ENCODE measurements at places on chromosomes 2 and 18.
A peak's percentile ranks its signal among the peaks of the same experiment; 100 is the strongest.

DNA sequence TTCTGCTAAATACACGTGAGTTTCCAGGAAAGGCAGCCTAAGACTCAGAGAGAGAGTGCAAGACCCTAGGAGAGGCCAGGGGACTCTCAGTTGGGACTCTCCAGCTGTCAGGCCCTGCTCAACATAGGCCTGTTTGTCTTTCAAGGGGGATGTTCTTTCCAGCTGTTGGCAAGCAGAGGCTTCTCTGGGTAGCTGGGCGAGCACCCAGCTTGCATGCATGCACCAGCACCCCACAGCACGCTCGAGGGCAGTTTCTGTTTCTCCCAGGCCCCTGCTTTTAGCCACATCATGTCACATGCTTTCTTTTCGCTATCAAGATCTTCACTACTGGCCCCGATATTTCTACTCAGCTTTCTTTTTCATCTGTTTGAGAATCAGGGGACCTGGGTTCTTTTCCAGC lies 479.3 kb upstream of the HS6ST1 start:
- DNase-seq, result no peak

- no peak for DNase-seq
Observed at GRCh38 chr2:77977471-77978063, 455.4 kb upstream of the LRRTM4 start.

GRCh38 chr2:72603481-72603880 lies 222.4 kb downstream of the EXOC6B start:
- no peak for DNase-seq

DNA sequence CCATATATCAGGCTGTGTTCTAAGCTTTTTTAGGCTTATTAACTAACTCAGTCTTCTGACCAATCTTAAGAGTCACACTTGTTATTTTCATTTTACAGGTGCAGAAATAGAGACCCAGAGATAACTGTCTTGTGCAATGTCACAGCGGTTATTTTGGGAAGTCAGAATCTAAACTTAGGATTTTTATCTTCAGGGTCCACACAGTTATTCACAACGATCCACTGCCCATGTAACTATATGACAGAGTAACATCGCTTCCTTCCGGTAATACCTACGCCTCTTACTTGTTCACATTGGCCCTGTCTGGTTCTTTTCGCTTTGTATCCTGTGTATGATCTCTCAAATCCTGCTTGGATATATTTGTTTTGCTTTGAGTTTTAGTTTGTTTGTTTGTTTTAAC lies 631.7 kb downstream of the LRP1B start:
- DNase-seq, result no peak

- peak; percentile 85 for DNase-seq
Observed at GRCh38 chr2:46179037-46179621, 118.1 kb upstream of the EPAS1 start.

DNA sequence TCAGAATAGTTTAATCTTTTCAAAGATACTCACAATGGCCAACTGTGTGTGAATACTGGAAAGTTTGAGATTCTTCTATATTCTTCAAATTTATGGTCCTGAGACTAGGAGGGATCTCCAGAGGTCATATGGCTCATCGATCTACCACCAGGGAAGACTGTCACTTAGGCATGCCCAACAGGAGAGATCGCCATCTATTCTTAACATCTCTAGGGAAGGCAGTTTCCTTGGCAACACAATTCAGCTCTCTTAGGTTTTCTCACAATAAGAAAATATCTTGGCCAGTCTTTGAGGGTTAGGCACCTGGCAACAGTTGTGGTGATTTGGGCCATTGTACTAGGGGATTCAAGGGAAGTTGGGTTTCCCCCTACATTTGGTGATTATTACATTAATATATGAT lies 107.2 kb downstream of the GALNT3 start:
- DNase-seq, result no peak

DNA sequence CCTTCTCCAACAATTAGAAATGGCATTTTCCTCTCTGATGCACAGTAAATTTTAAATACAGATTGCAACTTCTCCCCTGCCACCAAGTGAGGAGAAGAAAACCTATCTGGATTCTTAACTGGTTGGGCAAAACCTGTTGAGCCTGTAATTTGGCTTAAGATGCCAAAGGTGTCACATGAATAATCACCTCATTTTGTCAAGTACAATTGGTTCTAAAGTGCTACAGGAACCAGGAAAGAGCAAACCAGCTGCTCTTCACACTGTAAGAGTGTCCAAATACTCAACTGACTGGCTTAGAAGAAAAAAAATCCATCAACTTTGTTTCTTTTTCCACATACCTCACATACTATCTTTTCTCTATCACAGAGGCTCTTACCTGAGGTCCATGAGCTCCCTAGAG lies 35.4 kb downstream of the NPC1 start:
- no peak for DNase-seq

- peak; percentile 76 for DNase-seq
Observed at GRCh38 chr2:177989029-177989885, 83.3 kb downstream of the PDE11A start.

GRCh38 chr2:32719933-32720716 lies 92.3 kb downstream of the TTC27 start:
- no peak for DNase-seq

DNA sequence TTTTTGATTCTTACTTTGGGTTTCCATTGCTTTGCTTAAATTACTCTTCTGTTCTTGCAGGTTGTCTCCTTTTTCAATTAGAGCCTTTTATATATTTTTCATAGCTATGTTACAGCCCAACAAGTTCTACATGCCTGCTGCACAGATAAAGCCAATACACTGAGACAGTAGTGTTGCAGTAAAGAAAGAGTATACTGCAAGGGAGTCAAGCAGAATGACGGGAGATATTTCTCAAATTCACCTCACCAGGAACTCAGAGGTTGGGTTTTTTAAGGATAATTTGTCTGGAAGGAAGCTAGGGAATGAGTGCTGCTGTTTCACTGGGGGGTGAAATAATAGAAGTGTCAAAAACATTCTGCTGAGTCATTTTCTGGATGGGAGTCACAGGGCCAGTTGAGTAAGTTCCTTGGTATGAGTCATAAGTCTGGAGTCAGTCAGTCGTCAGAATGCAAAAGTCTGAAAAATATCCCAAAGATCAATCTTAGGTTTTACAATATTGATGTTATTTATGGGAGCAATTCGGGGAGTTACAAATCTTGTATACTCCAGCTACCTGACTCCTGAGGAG lies 193.0 kb upstream of the RGPD4 start:
- DNase-seq, result peak; percentile 75

- no peak for DNase-seq
Observed at GRCh38 chr18:24055878-24056277, 41.3 kb downstream of the TTC39C start.

DNA sequence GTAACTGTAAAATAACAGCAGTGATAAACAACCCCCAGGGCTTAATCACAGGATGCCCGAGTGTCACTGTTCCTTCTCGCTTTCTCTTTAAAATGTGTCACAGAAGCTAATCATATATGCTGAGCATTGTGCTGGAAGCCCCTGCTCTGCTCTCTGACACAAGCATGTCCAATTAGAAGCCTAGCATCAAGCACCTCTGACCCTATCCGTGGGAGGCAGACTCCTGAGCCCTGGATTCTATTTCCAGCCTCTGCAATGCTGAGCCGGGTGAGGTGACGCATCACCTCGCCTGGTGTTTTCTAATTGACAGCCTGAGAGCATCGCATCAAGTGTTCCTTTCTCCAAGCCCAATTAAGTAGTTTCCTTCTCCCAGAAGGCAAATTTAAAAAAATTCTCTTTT lies 19.7 kb upstream of the SCG2 start:
- DNase-seq, result no peak

DNA sequence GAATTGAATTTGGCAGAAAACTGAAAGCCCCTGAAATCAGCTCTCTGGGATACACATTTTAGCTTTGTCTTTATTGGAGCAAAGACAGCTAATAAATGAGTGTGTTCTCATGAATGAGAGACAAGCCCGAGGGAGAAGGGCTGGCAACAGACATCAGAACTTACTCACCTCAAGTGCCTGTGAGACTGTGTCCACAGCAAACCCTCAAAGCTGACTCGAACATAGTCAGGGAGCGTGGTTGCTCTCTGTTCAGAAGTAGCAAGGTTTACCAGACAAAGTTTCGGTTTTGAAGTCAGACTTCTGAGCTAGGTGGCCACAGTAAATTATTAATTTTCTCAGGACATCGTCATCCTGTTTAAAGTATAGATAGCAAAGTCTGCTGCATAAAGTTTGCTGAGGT lies 207.9 kb downstream of the CMPK2 start:
- DNase-seq, result no peak

GRCh38 chr2:119157850-119158511 lies 570 bp downstream of the C1QL2 start:
- no peak for DNase-seq

- no peak for DNase-seq
Observed at GRCh38 chr18:48943333-48943732, 7.4 kb downstream of the SMAD7 start.

- DNase-seq, result peak; percentile 19
Observed at GRCh38 chr2:37323781-37324535, 675 bp downstream of the PRKD3 start.

DNA sequence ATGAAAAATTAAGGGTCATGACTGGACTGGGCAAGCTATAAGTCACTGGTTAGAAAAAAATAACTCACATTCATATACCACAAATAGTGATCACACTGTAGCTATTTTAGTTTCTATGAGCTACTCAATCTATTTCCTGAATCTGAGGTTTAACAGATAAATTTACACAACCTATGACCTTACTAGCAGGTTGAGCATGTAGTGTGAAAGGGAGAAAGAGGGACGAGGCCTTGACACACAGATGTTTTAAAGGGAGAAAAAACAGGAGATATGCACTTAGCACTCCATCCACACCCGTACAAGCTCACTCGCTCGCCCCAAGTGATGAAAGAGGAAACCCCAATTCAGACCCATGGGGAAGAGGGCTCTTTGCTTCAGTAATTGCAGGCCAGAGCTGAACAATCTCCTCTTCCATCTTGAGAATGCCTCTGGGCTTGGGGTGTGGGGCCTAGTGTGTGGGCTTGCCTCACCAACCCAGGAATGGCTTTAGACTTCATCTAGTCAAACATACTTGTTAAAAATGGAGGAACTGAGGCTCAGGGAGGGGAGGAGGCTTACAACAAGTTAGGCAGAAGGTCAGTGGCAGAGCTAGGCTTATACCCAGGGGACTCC lies 10.7 kb downstream of the CYRIA start:
- no peak for DNase-seq

DNA sequence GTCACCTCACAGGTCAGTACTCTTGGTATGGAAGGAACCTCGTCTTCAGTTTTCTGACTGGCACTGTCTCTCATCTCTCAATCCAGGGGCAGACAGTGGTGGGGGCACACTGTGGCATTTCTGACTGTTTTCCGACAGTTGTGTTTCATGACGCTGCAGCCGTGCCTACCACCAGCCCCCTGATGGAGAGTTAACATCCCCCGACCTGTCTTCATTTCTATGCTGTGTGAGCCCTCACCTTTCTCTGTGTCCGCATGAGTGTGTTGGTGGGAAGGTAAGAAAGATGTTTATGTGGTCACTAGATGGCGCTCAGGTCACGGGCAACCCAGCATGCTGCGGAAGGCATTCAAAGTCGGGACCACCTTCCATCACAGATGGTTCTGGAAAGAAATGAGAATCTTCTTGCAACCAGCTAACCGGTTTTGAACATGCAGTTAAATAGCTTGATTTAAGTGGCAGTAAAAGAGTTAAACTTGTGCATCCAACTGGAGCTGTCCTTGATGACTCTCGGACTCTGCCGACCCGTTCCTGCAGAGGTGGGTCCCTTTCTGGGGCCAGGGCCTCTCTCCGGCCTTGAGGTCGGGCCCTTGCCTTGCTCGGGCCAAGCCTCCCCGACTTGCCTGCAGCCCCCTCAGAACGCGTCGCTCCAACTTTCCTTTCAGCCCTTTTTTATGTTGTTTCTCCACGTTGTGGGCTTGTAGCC lies 92.4 kb downstream of the DYSF start:
- peak; percentile 77 for DNase-seq

GRCh38 chr2:180222644-180223043 lies 215.5 kb upstream of the CWC22 start:
- DNase-seq, result peak; percentile 77

GRCh38 chr18:77138270-77138669 lies 5.7 kb upstream of the MBP start:
- no peak for DNase-seq

- no peak for DNase-seq
Observed at GRCh38 chr2:178997067-178997466, 52.9 kb downstream of the CCDC141 start.

- no peak for DNase-seq
Observed at GRCh38 chr2:217478831-217479455, 523.9 kb downstream of the TNS1 start.

DNA sequence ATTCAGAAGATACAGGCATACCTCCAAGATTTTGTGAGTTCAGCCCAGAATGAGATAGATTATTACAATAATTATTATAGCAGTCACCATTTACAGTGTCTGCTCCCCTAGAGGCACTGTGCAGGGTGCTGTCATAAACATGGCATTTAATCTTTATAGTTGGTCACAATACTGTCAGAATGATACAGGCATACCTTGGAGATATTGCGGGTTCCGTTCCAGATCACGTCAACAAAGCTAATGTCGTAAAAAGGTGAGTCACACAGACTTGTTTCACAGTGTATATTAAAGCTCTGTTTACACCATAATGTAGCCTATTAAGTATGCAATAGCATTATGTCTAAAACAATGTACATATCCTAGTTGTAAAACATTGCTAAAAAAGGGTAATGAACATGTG lies 45.6 kb downstream of the ZRANB3 start:
- DNase-seq, result no peak

- peak; percentile 84 for DNase-seq
Observed at GRCh38 chr2:144357623-144358373, 162.1 kb downstream of the ZEB2 start.

GRCh38 chr18:22670914-22671313 lies 253.2 kb upstream of the CTAGE1 start:
- no peak for DNase-seq

GRCh38 chr2:184004289-184004947 lies 593.9 kb upstream of the ZNF804A start:
- no peak for DNase-seq

GRCh38 chr2:16765356-16765755 lies 99.7 kb upstream of the CYRIA start:
- no peak for DNase-seq

DNA sequence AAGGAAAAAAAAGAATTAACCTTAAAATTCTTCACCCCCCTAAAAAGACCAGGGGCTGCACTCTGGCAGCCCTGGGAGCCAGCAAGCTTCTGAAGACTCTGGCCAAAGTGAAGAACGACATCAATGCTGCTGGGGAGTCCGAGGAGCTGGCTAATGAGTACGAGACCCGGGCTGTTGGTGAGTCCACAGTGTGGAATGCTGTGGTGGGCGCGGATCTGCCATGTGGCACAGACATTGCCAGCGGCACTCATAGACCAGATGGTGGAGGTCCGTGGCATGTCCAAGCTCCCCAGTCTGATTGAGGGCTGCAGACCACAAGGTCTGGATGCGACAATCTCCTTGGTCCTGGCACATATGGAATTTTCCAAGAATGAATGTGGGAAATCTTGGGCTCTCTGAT lies 47.4 kb downstream of the TRPM8 start:
- DNase-seq, result no peak

GRCh38 chr2:67476809-67477790 lies 80.0 kb downstream of the ETAA1 start:
- DNase-seq, result peak; percentile 43

DNA sequence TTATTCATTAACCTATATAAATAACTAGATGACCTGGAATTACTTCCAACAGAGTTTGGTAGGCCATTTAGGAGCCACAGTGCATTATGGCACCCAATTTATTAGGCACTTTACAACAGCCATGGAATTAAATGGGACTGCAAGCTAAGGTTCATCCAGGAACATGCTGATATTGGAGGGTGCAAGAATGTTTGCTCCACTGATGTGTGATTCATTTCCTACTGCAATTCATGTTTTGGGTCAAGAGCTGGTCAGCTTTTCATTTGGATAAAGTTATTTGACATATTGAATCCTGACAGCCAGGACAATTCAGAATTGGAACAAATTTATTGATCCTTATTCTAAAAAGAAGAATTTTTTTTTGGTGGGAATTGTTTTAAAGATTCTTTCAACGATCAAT lies 11.8 kb upstream of the LYPD1 start:
- DNase-seq, result no peak

Measured in AG20443 (cell line).